OCI-M1 (cell line): ENCODE measurements at places on chromosomes 2 and 18.
A peak's percentile ranks its signal among the peaks of the same experiment; 100 is the strongest.

GRCh38 chr2:237651761-237652160, 24.4 kb downstream of the LRRFIP1 start:
- no peak for DNase-seq

DNA sequence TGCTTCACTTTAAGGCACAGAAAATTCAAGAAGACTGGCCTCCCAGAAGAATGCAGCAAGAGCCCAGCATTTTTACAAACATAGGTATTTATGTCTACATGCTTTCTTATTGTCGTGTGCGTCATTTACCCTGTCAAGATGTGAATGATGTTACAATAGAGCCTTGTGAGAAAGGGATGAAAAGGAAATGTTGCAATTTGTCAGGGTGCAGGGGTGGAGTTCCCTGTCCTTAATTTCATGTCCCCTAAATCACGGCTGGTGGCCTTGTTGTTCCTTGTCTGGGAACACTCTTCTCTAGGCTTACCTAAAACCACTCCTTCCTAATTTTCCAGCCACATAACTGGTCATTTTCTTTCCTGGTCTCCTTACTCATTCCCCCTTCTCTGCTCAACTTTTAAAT, 194.2 kb downstream of the TXNL1 start:
- no peak for DNase-seq

- DNase-seq = no peak
Observed at GRCh38 chr2:134397146-134397896, 143.4 kb downstream of the MGAT5 start.

GRCh38 chr2:153145470-153145978, 333.0 kb downstream of the RPRM start:
- no peak for DNase-seq

- peak; percentile 35 for DNase-seq
Observed at GRCh38 chr2:168461178-168461941, 5.3 kb downstream of the CERS6 start.

GRCh38 chr2:15753233-15753798, 161.6 kb downstream of the DDX1 start:
- DNase-seq = no peak

DNA sequence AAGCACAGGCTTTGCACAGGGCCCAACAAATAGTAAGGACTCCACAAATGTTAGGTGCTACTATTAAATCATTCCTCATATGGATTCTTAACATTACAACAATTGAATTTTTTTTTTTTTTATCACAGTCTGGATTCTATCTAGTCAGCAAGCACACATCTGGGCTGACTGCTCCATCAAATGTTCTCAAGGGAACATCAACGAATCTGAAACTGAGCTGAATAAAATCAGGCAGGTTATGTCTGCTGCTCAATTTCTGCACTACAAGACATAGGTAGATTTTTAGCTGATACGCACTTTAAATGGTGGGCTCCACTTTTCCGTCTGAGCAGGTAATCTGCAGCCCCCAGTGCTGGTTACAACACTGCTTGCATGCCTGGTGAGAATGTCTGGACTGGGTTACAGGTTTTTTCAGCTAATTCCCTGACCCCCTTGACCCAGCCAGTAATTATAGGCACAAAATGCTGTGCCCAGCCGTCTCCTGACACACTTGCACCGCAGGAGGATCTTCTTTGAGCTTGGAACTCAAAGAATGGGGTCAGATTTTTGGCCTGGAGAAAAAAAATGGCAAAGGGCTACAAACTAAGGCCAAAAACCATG, 44.6 kb downstream of the ADD2 start:
- DNase-seq = no peak

GRCh38 chr2:18412980-18413675, 147.3 kb downstream of the RDH14 start:
- DNase-seq = no peak

GRCh38 chr2:45883603-45884000, 232.1 kb downstream of the PRKCE start:
- no peak for DNase-seq

- DNase-seq = no peak
Observed at GRCh38 chr18:13191779-13192178, 26.8 kb upstream of the LDLRAD4 start.

- DNase-seq = no peak
Observed at GRCh38 chr18:76447258-76447890, 47.7 kb downstream of the ZNF516 start.

GRCh38 chr2:12970861-12971260, 254.1 kb downstream of the TRIB2 start:
- no peak for DNase-seq
